ENCODE measurements at places on chromosomes 13 and 19. TPM values are rescaled to one million over a fixed set of nuclear protein-coding genes. Genes with fewer than 3 reads are reported as not detected.

KATNAL1 gene
- polyA plus RNA-seq = 3.6 TPM

SYCN gene
- polyA plus RNA-seq = not detected

PDE4A gene
- 2.9 TPM for polyA plus RNA-seq

NUP62 gene
- 62.9 TPM for polyA plus RNA-seq

IGFL3 gene
- not detected for polyA plus RNA-seq

TBXA2R gene
- polyA plus RNA-seq = 3.3 TPM

PIK3R2 gene
- polyA plus RNA-seq = 2.1 TPM

MEGF8 gene
- 0.90 TPM for polyA plus RNA-seq

TRAPPC5 gene
- polyA plus RNA-seq = 219 TPM

BCAM gene
- polyA plus RNA-seq = not detected

FAAP24 gene
- polyA plus RNA-seq = 3.5 TPM

FFAR3 gene
- polyA plus RNA-seq = not detected

CEACAM20 gene
- polyA plus RNA-seq = not detected

C19orf38 gene
- polyA plus RNA-seq = 6.5 TPM

NTN5 gene
- polyA plus RNA-seq = 0.66 TPM

NXNL1 gene
- not detected for polyA plus RNA-seq

MEIOSIN gene
- not detected for polyA plus RNA-seq

LGI4 gene
- polyA plus RNA-seq = not detected

PGLYRP2 gene
- not detected for polyA plus RNA-seq

ZNF211 gene
- 17.8 TPM for polyA plus RNA-seq

PROZ gene
- polyA plus RNA-seq = not detected

EDDM13 gene
- not detected for polyA plus RNA-seq

MYH14 gene
- polyA plus RNA-seq = not detected

MICOS13 gene
- 107 TPM for polyA plus RNA-seq

ZNF528 gene
- 6.2 TPM for polyA plus RNA-seq

SHISA7 gene
- polyA plus RNA-seq = not detected

OLFM2 gene
- 0.21 TPM for polyA plus RNA-seq

ZNF230 gene
- 4.7 TPM for polyA plus RNA-seq

CAPN12 gene
- polyA plus RNA-seq = 31.6 TPM

OR2Z1 gene
- not detected for polyA plus RNA-seq

IGLON5 gene
- polyA plus RNA-seq = not detected

KIRREL2 gene
- polyA plus RNA-seq = not detected

BST2 gene
- 162 TPM for polyA plus RNA-seq

ACP5 gene
- 109 TPM for polyA plus RNA-seq

CYP4F8 gene
- not detected for polyA plus RNA-seq

CTXN1 gene
- not detected for polyA plus RNA-seq

ZNF415 gene
- polyA plus RNA-seq = 4.9 TPM

STARD13 gene
- not detected for polyA plus RNA-seq

SKA3 gene
- polyA plus RNA-seq = 0.43 TPM

SIGLEC5 gene
- not detected for polyA plus RNA-seq

LPAR6 gene
- polyA plus RNA-seq = 2.4 TPM
